ENCODE measurements at places on chromosomes 12 and 14.
A peak's percentile ranks its signal among the peaks of the same experiment; 100 is the strongest.

GRCh38 chr12:124557518-124558223, 9.7 kb downstream of the NCOR2 start:
- no peak for DNase-seq

DNA sequence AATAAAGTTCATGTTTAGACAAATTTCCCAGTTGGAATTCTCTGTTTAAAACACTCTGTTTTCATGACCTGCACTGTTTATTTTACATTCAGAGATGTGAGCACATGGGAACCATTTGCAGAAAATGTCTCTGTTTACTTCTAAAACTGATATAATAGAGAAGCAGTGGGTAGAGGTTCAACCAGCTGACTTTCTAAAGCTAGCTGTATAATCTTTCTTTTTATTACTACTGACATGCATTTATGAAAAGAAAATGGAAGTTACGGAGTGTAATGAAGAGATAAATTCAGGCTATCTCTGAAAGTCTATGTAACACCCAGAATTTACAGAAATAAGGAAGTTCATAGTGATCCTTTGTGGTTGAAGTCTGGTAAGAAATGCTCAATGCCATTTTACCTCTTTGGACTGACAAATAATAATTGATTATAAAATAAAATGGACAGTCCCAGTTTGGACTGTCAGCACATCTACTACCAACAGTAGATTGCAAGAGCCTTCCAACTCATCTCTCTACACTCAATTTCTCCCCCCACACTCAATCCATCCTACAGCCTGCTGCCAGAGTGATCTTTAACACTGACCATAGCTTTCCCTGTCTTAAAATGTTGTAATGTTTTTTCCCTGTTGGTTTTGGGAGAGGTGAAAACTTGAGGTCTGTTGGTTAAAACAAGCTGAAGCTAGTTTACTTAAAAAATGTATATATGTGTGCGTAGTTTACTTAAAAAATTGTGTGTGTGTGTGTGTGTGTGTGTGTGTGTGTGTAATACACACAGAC, 137.4 kb downstream of the AEBP2 start:
- no peak for DNase-seq

DNA sequence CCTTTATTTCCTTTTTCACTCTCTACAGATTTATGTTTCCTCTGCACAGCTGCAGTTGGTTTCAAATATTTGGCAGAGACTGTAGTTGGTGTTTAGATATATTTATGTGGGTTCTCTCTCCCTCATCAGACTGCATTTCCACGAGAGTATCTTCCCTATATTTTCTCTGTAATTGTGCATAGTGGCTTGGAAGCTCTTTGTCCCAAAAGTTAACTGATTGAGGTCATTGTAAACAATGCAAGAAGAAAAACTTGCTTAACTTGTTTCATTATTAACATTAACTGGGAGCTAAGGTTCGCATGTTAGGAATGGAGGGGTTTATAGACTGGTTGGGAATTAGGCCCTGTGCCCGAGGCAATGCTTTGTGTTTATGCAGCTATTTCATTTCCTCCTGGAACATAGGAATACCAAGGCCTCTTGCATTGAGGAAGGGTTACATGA, 216.9 kb upstream of the HMGA2 start:
- DNase-seq: peak; percentile 69

- DNase-seq: no peak
Observed at GRCh38 chr12:120240495-120240833, 25.1 kb downstream of the PXN start.

GRCh38 chr12:90299666-90300065, 591.0 kb upstream of the ATP2B1 start:
- DNase-seq: no peak

DNA sequence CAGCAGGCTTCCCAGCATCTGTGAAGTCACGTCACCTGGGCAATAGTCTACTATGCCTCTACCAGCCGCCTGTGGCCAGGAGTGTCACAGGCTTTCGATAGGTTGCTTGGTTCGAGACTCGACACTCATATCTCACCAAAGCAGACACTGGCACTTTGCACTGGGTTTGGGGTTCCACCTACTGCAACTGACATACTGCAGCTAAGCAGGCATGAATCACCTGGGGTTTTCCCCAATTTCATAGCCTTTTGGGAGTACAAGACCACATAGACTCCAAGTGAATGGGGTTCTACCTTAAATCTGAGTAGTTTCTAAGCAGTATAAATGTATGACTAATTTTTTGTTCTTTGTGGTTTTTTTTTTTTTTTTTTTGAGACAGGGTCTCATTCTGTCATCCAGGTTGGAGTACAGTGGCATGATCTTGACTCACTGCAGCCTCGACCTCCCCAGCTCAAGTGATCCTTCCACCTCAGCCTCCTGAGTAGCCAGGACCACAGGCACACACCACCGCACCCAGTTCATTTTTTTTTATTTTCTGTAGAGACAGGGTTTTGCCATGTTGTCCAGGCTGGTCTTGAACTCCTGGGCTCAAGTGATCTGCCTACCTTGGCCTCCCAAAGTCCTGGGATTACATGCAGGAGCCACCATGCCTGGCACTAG, 32.1 kb downstream of the DMAC2L start:
- no peak for DNase-seq

DNA sequence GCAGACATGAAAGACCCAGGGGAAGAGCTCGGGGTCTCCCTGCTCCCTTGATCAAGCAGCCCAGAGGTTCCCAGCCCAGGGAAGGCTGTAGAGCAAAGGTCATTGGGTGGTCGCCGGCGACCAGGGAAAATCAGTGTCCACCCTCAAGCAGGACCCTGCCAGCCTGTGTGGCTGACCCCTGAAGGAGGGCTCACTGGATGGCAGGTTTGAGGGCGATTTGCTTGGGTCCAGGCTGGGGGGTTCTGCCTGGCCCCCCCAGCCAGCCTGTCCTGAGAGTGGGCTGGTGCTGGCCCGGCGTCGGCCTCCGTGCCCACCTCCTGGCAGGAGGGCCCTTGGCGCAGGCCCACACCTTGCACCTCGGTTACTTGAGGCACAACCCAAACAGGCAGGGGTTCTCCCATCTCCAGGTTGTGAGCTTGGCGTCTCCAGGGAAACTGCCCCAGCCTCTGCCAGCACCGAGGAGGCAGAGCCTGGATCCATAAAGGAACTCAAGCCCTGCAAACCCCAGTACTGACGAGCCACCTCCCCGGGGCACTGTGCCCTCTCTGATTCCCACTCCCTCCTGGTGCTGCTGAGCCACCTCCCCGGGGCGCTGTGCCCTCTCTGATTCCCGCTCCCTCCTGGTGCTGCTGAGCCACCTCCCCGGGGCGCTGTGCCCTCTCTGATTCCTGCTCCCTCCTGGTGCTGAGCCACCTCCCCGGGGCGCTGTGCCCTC, 329.0 kb upstream of the SFSWAP start:
- no peak for DNase-seq

DNA sequence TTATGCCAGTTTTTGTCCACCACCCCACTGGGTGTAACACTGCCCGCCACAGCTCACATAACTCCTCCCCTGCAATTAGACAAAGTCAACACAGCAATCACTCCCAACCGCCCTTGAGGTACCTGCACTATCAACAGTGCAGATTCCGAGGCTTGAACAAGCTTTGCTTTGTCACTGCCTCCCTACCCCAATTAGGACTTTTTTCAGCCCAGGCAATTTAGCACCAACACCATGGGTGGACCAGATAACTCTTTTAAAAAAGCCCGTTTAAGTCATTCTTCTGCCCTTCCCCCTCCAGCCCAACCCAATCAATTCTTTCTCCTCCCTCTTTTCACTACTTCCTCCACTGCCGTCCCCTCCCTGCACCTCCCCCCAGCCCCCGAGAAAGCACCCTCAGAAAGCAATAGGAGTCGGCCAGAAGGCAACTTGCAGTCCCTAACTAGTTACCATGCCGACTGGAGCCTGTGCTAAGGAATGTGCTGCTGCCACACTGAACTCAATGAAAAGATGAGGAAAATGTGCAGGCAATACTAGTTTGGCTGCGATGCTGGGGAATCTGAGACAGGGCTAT, 45.7 kb upstream of the OTX2 start:
- DNase-seq: no peak

Measured in T47D (cell line).